Sciatic nerve (tissue), 2 donors: ENCODE measurements at places on chromosomes 7 and 10. TPM values are rescaled to one million over a fixed set of nuclear protein-coding genes. Genes with fewer than 3 reads are reported as not detected.
A peak's percentile ranks its signal among the peaks of the same experiment; 100 is the strongest.

Gene PRPS1L1
- not detected for total RNA-seq

Gene STEAP1B
- 11.6 TPM for total RNA-seq

Gene OGDH
- 91.3 TPM for total RNA-seq

Gene METTL2B
- 23.3 TPM for total RNA-seq

- DNase-seq: no peak
Measured at GRCh38 chr10:103757531-103758293, 97.7 kb downstream of the SH3PXD2A start.

DNA sequence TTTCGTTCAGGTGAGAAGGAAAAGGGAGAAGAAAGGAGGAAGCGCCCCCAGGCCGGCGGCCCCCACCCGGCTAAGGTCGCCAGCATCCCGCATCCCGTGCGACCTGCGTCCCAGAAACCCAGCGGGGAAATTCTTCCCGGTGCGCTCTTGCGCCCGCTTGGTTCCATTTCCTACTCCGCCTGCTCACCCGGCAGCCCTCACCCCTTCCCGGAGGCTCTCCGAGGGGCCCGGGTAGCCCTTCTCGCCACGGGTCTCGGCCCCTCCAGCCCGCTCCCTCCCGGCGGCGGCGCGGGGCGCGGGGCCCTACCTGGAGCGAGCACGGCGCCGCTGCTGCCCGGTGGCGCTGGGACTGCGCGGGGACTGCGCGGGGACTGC, at the start of gene PRKCQ:
Gene PRKCQ, minus strand, starts transcription at position 373 of the 375 bp plus-strand sequence. CDS start 65,141 bp downstream, outside the sequence.
- DNase-seq: no peak

DNA sequence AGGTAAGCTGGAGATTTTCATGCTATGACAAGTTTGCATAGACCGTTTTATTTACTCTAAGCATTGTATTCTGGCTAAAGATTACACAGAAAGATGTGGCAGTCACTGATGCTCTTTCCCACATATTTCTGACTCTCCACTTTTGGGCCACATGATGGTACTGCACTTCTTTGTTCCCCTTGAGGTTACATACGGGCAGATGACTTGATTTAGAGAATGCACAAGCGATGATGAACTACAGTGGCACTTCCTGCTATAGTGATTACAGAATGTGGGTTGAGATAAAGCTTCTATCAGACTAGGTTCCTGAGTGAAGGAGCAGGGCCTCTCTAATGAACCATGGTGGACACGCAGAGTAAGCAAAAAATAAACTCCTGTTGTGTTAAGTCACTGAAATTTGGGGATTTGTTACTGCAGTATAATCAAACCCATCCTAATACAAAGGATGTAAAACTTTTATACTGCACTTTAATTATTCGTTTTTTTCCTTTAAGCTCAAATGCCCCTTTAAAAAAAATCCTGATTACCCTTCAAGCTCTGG, 177.9 kb downstream of the TAX1BP1 start:
- DNase-seq: no peak

DNA sequence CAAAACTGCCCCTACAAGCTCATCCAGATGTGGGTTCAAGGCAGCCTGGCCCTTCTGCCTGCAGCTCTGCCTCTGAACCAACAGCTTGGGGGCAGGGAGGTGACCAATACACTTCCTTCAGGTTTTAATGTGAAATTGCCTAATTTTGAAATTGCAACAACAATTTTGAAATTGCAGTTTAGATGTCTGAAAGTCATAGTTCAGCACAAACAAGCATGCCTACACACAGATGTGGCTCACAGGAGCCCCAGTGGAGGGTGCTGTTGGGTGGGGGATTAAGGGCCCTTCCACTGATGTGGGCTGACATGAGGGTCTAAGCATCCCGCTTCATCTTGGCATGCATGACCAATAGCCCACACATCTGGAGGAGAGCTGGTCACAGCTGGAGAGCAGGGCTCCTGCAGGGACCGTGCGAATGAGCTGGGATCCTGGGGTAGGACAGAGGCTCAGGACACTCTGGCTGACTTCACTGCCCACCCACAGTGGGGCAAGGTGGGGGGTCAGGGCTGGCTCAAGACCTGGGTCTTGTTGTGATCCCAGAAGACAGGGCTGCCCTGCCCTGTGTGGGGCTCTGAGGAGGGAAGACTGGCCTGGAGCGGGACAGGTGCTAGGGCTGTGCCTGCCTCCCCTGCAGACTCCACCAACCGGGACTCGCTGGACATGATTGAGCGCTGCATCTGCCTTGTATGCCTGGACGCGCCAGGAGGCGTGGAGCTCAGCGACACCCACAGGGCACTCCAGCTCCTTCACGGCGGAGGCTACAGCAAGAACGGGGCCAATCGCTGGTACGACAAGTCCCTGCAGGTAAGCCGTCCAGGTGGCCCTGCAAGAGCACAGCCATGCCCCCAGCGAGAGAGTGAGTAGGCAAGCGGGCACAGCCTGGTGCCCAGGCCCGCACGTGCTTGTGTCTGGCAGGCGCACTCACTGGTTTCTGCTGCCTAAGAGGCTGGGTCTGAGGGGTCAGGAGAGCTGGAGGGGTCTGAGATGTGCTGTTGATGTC, 32.3 kb downstream of the CHAT start:
- peak; percentile 25 for DNase-seq

DNA sequence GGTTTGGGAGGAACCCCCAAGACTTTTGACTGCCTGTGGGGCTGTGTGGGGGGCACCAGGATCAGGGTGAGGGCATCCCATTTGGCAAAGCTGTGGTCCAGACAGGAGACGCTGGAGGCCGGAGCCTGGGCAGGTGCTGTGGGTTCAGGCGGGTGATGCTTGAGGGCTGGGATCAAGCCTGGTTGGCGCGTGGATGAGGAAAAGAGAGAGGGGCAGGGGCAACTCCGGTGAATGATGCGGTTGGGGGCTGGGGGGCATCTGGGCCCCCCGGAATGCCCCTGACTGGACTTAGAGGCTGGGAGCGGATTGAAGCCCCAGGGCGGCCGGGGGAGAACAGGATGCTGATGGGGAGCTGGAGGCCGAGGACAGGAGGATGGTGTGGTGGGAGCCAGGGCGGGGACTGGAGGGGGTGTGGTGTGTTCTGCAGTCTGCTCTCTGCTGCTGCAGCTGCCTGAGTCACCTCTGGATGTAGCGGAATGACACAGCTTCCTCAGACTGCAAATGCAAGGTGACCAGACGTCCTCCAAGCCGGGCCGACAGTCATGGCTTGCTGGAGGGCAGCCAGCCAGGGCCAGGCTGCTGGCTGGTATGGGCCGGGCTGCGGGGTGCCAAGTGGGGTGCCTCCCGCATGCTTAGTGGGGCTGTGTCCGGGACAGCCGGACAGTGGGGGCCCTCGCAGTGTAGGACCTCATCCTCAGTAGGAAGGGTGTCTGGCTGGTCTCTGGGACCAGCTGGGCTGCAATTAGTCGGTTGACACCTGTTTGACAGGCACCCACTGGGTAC, 3.2 kb downstream of the MAFK start:
- DNase-seq: peak; percentile 62

GRCh38 chr10:72625276-72625607, 637 bp downstream of the MICU1 start:
- DNase-seq: no peak

DNA sequence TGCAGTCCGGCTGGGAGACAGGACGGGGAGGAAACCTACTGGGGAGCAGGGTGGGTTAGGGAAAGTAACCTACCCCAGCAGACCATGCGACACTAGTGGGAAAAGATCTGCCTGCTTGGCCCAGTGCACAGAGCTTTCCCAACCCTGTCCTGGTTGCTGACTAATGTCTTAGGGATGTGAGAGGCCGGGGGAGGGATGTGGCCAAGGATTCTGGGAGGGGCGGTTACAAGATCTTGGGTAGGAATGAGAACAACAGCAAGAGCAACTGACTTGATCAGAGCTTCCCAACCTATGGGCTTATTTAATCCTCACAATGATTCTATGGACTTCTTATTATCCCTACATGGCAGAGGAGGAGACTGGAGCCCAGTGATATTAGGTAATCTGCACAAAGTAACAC, 24.0 kb upstream of the EIF5AL1 start:
- DNase-seq: peak; percentile 74

DNA sequence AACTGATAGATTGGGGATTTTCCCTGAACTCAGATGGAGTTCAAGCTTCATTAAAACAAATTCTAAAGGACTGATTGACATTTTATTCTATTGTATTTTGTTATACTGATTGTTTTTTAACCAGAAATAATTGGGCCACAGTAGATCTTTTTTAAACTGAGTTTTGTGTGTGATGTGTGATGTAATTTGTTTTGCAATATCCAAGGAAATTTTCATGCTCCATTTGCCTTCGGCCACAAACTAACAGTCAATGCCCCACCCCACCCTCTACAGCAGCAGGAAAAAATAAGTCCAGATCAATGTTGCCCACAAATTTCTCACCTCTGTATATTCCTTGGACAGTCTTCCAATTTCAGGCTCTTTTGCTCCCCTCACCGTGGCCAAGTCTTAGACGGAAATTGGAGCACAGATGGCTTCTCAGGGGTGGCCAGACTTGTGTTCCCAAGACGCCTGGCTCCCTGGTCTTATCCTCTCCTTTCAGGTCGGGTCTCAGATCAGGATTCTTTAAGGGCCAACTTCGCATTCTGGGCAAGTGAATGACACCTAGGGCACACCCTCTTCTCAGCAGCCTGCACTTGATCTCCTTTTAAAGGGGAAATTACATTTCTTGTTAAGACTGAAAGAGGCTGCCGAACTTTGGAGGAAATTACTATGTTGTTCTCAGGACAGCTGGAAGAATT, at the start of gene SVOPL:
Gene SVOPL, minus strand, starts transcription at position 506 of the 680 bp plus-strand sequence. CDS start 22,317 bp downstream, outside the sequence.
- DNase-seq: peak; percentile 25

- DNase-seq: no peak
Measured at GRCh38 chr7:152013230-152013629, 12.2 kb upstream of the GALNT11 start.

DNA sequence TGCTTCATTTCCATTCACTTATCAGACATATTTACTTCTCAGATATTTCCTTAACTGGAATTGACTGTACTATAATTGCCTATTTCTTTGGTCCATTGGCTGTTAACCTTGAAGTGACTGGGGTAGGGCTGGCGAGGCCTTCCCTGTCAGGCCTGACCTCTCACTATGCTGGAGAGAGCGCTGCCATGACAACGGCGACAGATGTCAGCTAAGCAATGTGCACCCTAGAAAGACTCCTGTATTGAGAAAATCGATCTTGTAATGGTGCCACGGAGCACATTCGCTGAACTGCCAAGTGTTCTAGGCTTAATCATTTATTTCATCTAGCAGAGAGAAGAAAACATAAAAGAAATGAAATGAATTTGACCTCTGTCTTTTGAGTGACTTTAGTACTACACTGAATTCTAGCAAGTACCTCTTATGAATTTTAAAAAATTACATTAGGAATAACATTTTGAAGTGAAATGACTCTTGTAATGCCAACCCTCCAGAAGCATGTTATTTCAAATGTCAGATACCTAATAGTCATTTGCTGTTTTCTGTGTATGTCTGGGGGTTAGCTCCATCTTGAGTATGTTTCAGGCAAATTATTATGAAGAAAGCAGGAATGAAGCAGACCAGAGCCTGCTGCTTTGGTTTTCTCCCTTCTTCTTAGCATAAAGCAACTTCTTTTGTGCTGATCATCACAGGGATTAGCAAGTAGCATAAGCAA, 148.0 kb downstream of the SNX10 start:
- no peak for DNase-seq

- no peak for DNase-seq
Measured at GRCh38 chr10:17504547-17505245, 50.3 kb upstream of the ST8SIA6 start.

GRCh38 chr7:113331155-113331898, 213.0 kb upstream of the SMIM30 start:
- no peak for DNase-seq

DNA sequence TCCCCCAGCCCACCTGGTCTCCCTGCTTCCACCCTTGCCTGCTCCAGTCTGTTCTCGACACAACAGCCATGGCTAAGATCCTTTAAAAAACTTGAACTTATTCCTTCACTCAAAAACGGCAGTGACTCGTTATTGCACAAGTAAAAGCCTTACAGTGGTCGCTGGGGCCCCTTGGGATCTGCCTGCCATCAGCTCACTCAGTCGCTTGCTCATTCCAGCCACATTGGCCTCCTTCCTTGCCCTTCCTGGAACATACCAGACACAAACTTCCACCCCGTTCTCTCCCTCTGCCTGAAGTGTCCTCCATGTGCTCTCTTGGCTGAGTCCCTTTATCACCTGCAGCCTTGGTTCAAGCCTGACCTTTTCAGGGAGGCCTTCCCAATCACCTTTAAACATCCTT, 4.7 kb downstream of the CCNY start:
- no peak for DNase-seq
